Right cardiac atrium (tissue), 5 donors: ENCODE measurements at places on chromosomes 16 and 17. TPM values are rescaled to one million over a fixed set of nuclear protein-coding genes. Genes with fewer than 3 reads are reported as not detected.

The CCL17 gene
- polyA plus RNA-seq: not detected

The SLC6A2 gene
- polyA plus RNA-seq: not detected

The MT1H gene
- not detected for polyA plus RNA-seq

The TRIM47 gene
- polyA plus RNA-seq: 19.2 TPM

The PTGES3L gene
- 60.3 TPM for polyA plus RNA-seq

The ALG1 gene
- polyA plus RNA-seq: 8.0 TPM

The AGRP gene
- polyA plus RNA-seq: not detected

The RHBDL1 gene
- 2.3 TPM for polyA plus RNA-seq

The METTL22 gene
- polyA plus RNA-seq: 26.9 TPM
